ENCODE measurements at places on chromosomes 13 and 19.
A peak's percentile ranks its signal among the peaks of the same experiment; 100 is the strongest.

GRCh38 chr19:16435238-16435917 lies 36.4 kb downstream of the EPS15L1 start:
- peak; percentile 79 for DNase-seq

DNA sequence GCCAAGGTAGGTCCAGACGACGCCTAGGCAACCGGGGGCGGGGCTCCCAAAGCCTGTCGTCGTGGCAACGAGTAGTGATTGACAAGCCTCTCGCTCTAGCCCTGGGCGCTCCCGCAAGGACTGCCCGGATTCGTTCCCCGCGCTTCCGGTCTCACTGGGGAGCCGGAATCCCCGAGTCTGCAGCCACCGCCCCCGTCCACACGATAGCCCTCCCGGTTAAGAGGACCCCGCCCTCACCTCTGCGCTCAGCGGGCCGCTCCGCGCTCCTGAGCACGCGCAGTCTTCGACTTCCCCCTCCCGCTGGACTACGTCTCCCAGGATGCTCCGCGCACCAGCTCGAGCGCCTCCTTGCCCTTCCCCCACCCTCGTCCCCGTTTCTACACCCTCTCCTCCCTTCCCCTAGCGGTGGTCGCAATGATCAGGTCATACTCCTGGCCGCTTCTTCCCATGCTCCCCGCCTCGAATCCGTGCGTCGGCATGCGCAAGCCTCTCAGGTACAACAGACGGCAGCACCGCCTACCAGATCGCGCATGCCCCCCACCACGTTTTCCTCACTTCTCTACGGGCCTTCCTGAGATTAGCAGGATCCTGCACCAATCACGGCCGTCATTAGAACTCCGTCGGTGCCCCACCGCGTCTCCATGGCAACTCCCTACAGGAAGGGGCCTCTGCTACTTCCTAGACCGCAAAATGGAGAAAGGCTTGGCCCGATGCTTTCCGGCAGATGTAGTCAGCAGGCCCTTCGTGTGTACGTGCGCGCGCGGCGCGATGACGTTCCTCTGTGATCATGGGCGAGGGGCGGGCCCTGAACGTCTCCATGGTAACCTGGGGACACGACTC lies at the start of gene MZF1:
Gene MZF1 (minus strand): TSS at position 518 of the 840 bp plus-strand sequence. CDS start 1,946 bp downstream, outside the sequence.
- peak; percentile 99 for DNase-seq

- DNase-seq: no peak
These were observed 121.6 kb downstream of the CYSLTR2 start for GRCh38 chr13:48775285-48775684.

- DNase-seq: no peak
These were observed 74.7 kb downstream of the KLF5 start for GRCh38 chr13:73133531-73133930.

DNA sequence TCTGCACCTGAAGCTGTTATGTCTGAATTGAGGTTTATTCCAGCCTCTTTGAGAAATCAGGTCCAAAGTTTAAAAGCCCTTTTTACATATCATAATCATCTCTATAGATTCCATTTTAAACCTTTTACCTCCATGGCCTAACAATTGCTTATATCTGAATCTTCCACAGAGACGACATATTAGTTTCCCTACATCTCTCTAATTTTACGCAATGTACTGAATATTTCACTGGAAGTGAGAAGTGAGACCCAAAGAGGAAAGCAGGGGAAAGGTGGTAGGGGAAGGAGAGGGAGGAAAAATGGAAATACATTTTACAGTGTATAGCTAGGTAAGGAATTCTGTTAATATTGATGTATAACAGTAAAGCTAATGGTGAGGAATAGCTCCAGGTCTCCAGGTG lies 189.6 kb downstream of the MZT1 start:
- no peak for DNase-seq

GRCh38 chr13:25973576-25973975 lies 78.2 kb downstream of the SHISA2 start:
- no peak for DNase-seq

GRCh38 chr13:104491916-104492315 lies 1425.7 kb upstream of the SLC10A2 start:
- peak; percentile 61 for DNase-seq

DNA sequence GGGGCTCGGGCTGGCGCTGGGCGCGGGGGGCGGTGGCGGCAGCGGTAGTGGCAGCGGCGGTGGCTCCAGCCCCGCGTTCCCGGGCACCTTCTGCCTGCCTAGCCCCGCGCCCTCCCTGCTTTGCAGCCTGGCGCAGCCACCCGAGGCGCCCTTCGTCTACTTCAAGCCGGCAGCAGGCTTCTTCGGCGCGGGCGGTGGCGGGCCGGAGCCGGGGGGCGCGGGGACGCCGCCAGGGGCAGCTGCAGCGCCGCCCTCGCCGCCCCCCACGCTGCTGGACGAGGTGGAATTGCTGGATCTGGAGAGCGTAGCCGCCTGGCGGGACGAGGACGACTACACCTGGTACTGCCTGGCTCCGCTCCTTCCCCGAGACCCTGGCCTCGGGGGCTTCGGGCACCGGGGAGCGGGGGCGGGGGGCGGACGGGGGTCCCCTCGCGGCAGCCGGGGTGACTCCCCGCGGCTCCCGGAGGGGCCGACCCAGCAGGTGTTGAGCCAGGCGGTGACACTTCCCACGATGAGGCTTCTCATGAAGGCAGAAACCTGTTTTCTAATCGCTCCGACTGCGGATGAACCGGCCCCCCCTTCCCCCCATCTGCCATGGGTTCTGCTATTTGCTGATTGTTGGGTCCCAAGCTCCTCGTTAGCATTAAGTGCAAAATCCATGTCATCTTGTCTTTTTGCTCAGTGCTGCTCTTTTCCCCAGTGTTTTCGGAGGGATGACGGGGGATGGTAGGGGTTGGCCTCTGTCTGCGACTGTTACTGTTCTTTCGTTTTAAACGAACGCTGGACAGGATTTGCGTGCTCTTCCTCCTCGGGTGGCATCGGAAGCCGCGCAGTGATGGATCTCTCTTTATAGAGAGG lies 943 bp downstream of the SLAIN1 start:
- DNase-seq: peak; percentile 68

All from pons (tissue), 1 donor.